ENCODE measurements at places on chromosomes 5 and 9. TPM values are rescaled to one million over a fixed set of nuclear protein-coding genes. Genes with fewer than 3 reads are reported as not detected.

DNA sequence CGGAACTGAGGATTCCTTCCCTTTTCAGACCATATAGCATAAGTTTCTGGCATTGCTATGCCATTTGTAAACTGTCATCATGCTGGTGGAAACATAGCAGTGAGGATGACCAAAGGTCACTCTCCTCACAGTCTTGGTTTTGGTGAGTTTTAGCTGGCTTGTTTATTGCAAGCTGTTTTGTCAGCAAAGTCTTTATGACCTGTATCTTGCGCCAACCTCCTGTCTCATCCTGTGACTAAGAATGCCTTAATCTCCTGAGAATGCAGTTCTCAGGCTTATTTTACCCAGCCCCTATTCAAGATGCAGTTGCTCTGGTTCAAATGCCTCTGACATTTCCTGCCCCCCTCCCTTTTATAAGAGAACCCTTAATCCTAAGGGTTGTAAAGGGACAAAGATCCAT, 26.7 kb upstream of the GRIA1 start:
- no peaks in the 10 kb centered on the region for H3K4me1 ChIP-seq
- no peaks in the 10 kb centered on the region for H3K36me3 ChIP-seq
- no peak for DNase-seq
- H3K4me3 ChIP-seq = no peak overlapping the region
- H3K27me3 ChIP-seq = no peaks in the 10 kb centered on the region

SPATA31A3 gene
- not detected for total RNA-seq

DNA sequence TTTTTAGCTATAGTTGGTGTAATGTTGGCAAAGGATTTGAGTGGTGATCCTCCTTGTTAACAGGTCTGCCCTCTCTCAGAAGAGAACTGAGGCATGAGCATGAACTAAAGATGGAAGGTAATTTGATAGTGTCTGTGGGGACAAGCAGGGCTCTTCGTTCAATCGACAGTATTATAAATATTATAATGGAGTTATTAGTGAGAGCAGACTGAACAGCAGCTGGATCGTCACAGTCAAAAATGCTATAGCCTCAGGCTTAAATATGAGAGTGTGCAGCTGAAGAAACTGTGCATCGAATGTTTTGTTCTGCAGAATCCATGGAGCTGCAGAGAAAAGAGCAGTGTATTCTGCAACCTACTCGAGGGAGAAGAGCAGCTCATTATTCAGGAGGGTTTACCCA, 757.3 kb downstream of the DNAH5 start:
- DNase-seq = no peak
- no peaks in the 10 kb centered on the region for H3K4me1 ChIP-seq
- no peaks in the 10 kb centered on the region for H3K27me3 ChIP-seq
- no peak overlapping the region for H3K27ac ChIP-seq
- H3K4me3 ChIP-seq = no peak overlapping the region
- no peaks in the 10 kb centered on the region for H3K36me3 ChIP-seq

PKD2L2 gene
- not detected for total RNA-seq

PCDHB8 gene
- not detected for total RNA-seq

DNA sequence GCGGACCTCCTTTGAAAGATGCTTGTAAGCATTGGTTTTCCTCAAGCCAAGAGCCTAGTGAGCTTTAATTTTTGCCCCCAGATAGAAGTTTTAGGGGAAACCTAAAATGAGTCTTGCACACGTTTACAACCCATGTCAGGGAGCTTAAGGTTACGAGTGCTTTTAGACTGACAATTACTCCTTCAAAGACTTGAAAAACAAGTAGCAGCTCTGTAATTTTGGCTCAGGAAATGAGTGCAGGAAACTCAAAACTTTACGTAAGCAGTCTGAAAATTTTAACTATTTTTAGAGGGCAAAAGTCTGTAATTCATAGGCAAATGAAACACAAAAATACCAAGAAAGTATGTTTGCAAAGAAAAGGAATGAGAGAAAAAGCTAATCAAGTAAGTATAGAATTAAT, 36.8 kb downstream of the UBE2QL1 start:
- no peak for DNase-seq
- no peaks in the 10 kb centered on the region for H3K36me3 ChIP-seq
- no peak overlapping the region for H3K4me3 ChIP-seq
- no peak overlapping the region for H3K27ac ChIP-seq
- peaks cover 72% of the 10 kb centered on the region for H3K27me3 ChIP-seq

DNA sequence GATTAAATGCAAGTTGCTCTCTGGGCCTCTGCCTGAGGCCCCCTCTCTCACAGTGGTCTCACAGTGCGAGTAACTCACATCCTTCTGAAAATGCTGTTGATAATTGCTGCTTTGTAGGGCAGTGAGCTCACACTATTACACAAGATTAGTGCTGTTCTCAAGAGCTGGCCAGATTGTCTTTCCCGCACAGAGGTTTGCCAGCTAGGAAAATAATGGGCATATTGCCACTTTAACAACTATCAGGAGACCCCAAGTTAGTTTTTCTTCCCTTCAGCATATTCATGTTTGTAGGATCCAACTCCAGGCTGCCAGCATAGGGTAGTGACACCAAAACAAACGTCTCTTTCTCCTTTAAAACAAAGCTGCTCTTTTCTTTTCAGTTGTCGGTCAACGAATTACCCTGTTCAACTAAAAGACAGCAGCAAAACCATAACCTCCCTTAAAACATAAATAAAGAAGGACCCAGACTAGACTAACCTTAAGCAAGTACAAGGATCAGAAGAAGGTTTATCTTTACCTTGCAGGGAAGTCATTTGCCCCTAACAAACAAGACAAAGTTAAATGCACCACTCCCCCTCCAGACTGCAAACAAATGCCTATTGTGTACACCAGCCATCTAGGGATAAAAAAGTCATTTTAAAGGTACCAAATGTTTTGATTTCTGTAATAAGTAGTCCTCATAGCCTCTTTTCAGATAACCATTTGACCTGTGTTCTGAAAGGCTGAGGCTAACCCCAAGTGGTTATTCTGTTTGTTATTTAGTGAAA, 91.4 kb downstream of the VCAN start:
- no peaks in the 10 kb centered on the region for H3K36me3 ChIP-seq
- no peak for DNase-seq
- no peak overlapping the region for H3K4me3 ChIP-seq
- H3K27ac ChIP-seq = no peak overlapping the region
- no peaks in the 10 kb centered on the region for H3K4me1 ChIP-seq

GRCh38 chr5:82694711-82695285, 382.4 kb downstream of the TMEM167A start:
- no peaks in the 10 kb centered on the region for H3K36me3 ChIP-seq
- no peak for DNase-seq
- H3K27ac ChIP-seq = no peak overlapping the region
- no peaks in the 10 kb centered on the region for H3K4me1 ChIP-seq
- H3K4me3 ChIP-seq = no peak overlapping the region

BOD1 gene
- total RNA-seq = 21.8 TPM

GRCh38 chr5:54663866-54664265, 146.3 kb downstream of the SNX18 start:
- no peak overlapping the region for H3K27ac ChIP-seq
- H3K36me3 ChIP-seq = no peaks in the 10 kb centered on the region
- no peak for DNase-seq
- H3K4me3 ChIP-seq = no peak overlapping the region
- peaks cover 3% of the 10 kb centered on the region for H3K4me1 ChIP-seq
- no peaks in the 10 kb centered on the region for H3K27me3 ChIP-seq

BRD8 gene
- total RNA-seq = 30.0 TPM

DNA sequence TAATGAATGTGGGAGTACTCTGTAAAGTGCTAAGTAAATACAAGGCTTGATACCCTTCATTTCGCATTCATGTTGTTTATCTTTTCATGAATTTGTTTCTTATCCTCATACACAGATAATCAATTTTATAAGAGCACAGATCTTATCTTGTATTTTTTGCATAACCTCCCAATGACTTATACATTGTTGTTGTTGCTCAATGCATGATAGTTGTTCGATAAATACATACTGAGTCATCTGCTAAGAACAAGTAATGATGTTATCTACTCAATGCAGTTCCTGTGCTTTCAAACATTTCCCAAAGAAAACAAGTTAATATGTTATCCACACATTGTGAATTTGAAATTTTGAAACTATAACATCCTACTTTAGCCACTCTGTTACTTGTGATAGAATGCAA, 60.7 kb downstream of the TAF11L14 start:
- no peak for DNase-seq
- no peaks in the 10 kb centered on the region for H3K27me3 ChIP-seq
- H3K36me3 ChIP-seq = no peaks in the 10 kb centered on the region
- H3K4me1 ChIP-seq = no peaks in the 10 kb centered on the region
- no peak overlapping the region for H3K4me3 ChIP-seq

DNA sequence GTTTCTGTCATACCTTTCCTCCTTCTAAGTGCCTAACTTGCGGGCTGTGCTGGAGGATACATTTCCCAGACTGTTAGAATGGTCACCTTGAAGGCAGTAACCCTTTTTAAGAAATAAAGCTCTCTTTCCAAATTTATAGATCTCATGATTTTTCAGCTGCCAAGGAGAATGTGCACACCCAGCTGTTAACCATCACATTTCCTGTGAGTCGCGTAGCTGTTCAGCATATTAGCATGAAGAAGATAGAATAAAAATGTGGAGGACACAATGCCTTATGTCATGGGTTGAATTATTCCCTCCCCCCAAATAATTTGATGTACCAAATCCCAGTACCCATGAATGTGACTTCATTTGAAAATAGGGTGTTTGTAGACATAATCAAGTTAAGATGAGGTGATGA, 729.4 kb downstream of the MTRR start:
- H3K4me3 ChIP-seq = no peak overlapping the region
- H3K36me3 ChIP-seq = no peaks in the 10 kb centered on the region
